ENCODE measurements at places on chromosomes 5 and 9.

DNA sequence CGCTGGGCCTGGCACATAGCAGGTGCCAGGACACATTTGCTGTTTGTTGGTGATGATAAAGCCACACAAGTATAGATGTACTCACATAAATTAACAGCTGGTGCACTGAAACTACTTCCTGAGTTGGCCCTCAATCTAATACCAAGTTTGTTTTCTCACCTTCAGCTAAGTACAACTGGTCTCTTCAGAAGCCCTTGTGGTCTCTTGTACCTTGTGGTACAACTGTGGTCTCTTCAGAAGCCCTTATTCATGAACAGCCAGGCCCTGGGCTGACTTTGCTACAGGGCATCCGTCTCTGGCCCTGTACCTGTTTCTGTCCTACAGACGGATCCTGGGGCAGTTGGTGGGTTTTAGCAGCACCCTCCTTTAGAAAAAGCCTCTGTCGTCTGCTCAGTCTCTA lies 81.5 kb downstream of the DAB2IP start:
- no peak for DNase-seq

GRCh38 chr9:92650296-92650695 lies 19.6 kb downstream of the IPPK start:
- DNase-seq = no peak

DNA sequence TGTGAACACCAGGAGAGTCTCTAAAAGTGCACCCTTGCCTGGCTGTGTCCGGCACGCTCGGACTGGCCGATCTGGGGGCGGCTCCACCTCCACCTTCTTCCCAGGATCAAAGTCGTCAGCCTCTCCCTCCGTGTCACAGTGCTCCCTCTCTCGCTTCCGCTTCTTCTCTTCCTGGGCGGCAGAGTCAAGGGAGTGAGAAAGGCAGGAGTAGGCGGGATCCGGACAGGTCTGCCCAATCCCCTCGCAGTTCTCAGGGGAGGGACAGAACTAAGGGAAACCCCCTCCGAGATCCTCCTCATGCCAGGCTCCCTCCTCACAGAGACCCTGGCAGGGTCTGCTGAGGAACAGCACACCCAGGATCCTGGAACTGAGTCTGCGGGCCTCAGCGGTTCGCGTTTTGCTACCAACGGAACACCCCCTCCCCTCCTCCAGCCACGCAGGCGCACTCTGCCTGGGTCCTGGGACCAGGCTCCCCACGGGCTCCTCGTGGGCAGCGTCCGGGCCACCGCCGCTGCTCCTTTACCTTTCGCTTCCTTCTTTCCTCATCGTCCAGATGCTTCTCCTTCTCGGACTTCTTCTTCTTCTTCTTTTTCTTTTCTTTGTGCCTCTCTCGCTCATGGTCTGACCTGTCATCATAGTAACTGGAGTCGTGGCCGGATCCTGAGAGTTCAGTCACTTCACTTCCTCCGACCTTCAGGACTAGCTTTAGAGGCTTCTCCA lies 1.3 kb downstream of the BRD9 start:
- DNase-seq = no peak

- DNase-seq = no peak
Measured at GRCh38 chr9:135613946-135614805, 25.2 kb downstream of the GLT6D1 start.

- DNase-seq = no peak
Measured at GRCh38 chr9:126376311-126377175, 49.9 kb downstream of the MVB12B start.

DNA sequence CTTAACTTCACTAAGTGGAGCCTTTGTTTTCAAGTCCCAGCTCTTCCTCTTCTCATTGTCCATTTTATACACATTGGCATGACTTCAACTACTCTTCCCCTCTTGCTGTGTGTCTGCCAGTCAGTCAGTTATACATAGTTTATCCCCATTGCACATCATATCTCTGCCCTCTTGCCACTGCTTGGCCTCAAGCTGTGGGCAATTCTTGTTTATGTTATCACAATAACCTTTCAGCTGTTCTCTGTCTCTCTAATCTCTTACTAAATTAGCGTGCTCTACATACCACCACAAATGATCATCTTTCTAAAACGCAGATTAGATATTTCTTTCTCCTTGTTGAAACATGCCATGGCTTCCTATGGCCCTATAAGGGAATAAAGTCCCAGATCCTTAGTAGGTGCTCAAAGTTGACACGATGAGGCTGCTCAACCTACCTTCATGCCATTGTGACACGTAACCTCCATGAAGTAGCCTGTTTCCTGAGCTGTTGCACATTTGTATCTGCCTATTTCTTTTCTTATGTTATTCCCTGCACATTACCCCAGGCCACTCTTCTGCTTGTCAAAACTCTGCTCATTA lies 239.3 kb downstream of the GAS1 start:
- no peak for DNase-seq

GRCh38 chr9:24582146-24583126 lies 36.7 kb upstream of the IZUMO3 start:
- no peak for DNase-seq

DNA sequence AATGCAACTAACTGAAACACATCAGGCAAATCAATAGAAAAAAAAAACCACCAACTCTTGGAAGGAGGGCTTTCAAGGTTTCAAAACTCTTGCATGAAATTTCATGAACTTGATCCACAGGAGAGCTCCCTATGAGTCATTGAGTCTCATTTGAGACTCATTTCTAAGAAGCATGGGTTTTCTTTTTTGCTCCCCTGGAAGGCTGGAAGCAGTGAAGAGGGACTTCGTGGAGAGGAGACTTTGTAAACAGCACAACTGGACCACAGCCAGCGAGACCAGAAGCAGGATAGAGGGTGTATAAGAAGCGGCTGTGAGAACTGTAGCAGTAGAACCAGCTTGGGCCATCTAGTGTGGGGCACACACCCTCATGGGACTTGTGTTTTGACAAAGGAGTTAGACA lies 41.2 kb upstream of the RAPGEF1 start:
- DNase-seq = no peak

DNA sequence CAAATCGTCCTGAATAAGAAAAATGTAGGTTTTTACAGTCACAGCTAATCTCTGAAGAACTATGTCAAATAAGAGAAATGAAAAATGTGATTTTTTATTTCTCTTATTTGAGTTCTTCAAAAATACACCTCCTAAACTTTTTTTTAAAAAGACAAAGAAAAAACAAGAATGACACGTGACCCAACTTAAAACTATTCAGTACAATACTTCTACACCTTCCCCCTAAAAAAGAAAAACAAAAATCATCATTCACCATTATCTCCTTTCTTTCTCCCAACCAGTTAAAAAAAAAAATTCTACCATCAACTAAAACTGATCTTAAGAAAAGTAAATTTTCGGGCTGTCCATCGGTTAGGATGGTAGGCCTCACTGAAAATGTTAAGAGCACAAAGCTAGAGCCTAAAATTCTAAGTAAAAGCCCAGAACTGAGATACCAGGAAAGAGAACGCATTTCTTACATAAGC lies 2.1 kb downstream of the RNF145 start:
- DNase-seq = no peak

- DNase-seq = no peak
Measured at GRCh38 chr9:84338792-84339191, 1.8 kb downstream of the SLC28A3 start.

GRCh38 chr9:35163413-35163812 lies 1.6 kb downstream of the UNC13B start:
- no peak for DNase-seq

DNA sequence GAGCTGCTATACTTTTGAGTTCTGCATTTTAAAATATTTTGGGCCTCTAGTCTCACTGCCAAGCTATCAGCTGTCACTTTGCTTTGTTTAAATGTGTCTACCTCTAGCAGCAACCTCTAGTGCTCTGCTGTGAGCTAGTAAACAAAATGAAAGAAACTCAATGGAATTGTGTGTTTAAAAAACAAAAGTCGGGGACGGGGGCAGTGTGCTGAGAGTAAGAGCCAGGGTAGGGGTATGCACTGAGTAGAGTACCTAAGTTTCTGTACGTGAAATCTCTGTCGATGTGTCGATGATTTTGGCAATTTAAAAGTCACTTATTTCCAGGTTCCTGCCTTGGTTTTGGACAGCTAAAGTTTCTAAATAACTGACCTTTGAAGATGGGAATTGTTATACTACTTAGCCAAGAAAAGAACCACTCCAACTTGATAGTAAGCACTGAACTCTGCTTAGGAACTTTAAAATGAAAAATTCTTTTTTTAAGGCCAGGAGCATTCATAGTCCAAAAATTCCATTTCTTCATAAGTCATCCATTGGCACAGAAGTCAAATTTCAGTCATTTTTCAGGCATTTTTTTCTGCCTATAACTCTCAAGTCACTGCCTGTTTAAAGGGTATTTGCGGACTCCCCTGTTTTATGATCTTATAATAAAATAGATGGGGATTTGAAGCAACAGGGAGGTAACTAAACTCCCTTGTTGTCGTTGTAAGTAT lies 111.5 kb downstream of the SAXO1 start:
- DNase-seq = no peak

DNA sequence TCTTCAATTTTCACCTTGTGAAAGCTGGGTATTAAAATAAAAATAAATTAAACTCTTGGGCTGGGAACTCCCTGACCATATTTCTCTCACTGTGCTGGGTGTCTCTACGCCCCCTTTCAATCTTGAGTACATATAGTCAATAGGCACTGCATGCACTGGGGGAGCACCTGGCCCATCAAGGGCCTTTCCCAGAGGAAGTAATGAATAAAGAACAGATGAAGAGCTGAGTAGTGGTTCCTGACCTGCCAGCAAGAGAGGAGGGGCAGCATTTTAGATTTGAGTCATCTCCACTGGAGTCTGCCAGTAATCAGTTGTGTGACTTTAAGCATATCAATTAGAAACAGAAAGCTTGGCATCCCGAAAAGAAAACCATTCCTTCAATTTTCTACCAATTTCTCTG lies 6.2 kb downstream of the MAPKAP1 start:
- no peak for DNase-seq

- peak; percentile 48 for DNase-seq
Measured at GRCh38 chr5:111792471-111793058, 35.6 kb upstream of the NREP start.

GRCh38 chr5:174773371-174773770 lies 49.0 kb downstream of the MSX2 start:
- DNase-seq = no peak

GRCh38 chr9:68672625-68673024 lies 32.4 kb upstream of the PIP5K1B start:
- no peak for DNase-seq

DNA sequence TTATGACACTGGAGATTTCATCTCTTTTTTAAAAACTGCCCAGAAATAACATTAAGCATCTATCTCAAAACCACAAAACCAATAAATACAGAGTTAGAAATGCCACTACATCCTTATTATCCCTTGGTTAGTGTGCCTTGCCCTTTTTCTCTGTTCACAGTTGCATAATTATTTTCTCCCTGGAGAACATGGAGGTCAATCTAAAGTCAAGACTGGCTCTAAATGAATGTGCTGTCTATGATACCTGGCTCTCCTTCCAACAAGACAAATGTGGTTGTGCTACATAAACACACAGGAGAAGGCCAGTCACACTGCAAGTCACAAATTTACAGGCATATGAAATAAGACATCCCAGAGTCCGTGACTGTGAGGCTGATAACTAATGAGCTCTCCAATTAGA lies 2.8 kb downstream of the FBN2 start:
- DNase-seq = no peak

GRCh38 chr9:137243626-137244485 lies 2.8 kb downstream of the TUBB4B start:
- DNase-seq = peak; percentile 34

- no peak for DNase-seq
Measured at GRCh38 chr5:118678746-118679145, 309.6 kb downstream of the DTWD2 start.

DNA sequence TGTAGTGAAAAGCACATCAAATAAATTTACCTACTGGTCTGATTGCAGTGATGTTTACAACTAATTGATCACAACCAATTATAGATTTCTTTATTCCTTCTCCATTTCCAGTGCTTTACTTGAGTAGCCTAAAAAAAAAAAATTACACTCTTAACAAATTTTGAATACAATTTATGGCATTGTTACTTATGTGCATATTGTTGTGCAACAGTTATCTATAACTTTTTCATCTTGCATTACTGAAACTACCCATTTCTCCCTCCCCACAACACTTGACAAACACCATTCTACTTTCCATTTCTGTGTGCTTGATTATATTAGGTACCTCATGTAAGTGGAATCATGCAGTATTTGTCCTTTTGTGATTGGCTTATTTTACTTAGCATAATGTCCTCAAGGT lies 12.3 kb downstream of the RMI1 start:
- DNase-seq = no peak

DNA sequence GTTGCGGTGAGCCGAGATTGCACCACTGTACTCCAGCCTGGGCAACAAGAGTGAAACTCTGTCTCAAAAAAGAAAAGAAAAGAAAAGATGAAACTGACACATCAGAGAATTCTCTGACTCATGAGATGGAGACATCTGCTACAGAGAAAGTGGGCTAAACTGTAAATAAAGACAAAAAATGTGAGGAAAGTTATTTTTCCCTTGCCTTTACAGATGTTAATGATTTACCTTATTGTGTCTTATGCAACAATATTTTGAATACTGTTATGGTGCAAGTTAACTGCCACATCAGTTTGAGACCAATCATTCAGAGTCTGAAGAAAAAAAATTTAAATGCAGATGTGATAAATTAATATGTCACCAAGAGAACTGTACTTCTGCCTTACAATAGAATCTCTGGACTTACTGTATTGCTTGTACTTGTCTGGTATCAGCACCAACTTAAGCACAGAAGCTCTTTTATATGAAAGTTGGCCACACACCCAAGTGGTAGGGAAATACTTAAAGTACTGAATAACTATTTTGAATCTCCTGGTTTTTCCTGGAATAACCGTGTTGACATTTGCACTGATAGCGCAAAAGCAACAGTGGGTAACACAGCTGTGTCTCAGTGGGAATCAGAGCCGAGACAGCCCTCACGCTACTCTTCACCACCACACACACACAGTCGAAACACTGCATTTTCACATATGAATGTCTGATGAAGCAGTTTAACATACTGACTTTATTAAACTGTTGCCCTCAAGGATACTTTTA lies 169.9 kb downstream of the FANCC start:
- DNase-seq = no peak

DNA sequence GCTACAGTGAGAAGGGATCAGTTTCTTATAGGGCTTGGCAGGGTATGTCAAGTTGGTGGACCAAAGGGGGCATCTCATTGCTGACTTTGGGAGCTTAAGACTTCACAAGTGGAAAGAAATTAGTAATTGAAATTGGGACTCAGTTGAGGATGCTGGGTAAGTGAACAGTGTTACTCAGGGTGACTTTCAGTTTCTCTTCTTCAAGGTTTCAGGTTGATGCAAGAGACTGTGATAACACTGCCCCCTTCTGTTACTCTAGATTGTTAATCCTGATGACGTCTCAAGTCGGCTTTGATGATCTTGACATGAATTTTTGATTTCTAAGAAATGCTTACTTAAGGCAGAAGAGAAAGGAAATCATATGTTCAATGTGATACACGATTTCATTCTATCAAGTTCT lies 21.3 kb downstream of the KCTD16 start:
- peak; percentile 68 for DNase-seq

DNA sequence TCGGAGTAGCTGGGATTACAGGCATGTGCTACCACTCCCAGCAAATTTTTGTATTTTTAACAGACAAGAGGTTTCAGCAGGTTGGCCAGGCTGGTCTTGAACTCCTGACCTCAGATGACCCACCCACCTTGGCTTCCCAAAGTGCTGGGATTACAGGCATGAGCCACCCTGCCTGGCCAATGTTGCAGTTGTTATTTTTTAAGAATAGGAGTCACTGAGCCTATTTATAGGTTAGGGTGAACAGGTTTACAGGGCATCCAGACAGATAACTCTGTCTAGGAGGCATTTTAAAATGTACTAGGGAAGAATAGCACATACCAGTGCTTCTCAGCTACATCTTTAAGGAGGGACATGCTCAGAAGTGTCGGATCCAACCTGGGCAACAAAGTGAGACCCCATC lies 60.1 kb upstream of the BNC2 start:
- no peak for DNase-seq

Measured in HFFc6 (cell line).